ENCODE measurements at places on chromosomes 16 and 17.
A peak's percentile ranks its signal among the peaks of the same experiment; 100 is the strongest.

GRCh38 chr17:18925187-18925586, 26.8 kb upstream of the SLC5A10 start:
- no peak for DNase-seq

GRCh38 chr17:34066528-34066927, 188.6 kb upstream of the CCL2 start:
- no peak for DNase-seq

GRCh38 chr16:4660454-4661007, 32.8 kb upstream of the NUDT16L1 start:
- peak; percentile 50 for DNase-seq

- no peak for DNase-seq
Observed at GRCh38 chr16:29680180-29680598, 1.2 kb downstream of the QPRT start.

- peak; percentile 85 for DNase-seq
Observed at GRCh38 chr17:42517516-42517915, 18.5 kb upstream of the NAGLU start.

DNA sequence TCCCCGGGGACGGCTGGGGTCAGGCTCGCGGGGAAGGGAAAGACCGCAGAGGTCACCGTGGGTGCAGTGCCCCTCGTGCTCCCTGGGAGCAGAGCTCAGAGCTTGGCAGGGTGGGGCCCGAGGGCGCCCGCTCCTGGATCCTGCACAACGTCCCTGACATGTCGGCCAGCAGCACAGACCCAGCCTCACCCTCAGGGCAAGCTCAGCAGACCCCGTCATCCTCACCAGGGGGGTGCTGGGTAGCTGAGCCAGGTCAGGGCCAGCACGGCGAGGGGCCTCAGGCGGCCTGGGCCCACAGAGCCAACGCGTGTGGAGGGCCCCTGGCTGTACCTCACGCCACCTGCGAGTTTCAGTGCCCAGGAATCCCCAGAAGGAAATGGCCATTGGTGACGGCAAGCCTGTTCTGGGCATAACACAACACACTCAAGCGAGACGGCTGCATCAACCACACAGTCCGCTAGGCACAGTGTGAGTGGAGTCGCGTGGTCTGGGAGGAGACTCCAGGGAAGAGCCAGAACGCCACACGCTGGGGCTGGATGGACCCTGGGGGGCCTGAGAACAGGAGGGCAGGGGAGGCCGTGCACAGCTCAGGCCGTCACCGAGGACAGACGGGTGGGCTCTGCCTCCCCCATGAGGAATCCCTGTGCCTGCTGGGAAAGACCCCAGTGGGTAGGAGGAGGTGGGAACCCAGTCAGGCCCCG, 60.3 kb downstream of the ZNF778 start:
- no peak for DNase-seq

DNA sequence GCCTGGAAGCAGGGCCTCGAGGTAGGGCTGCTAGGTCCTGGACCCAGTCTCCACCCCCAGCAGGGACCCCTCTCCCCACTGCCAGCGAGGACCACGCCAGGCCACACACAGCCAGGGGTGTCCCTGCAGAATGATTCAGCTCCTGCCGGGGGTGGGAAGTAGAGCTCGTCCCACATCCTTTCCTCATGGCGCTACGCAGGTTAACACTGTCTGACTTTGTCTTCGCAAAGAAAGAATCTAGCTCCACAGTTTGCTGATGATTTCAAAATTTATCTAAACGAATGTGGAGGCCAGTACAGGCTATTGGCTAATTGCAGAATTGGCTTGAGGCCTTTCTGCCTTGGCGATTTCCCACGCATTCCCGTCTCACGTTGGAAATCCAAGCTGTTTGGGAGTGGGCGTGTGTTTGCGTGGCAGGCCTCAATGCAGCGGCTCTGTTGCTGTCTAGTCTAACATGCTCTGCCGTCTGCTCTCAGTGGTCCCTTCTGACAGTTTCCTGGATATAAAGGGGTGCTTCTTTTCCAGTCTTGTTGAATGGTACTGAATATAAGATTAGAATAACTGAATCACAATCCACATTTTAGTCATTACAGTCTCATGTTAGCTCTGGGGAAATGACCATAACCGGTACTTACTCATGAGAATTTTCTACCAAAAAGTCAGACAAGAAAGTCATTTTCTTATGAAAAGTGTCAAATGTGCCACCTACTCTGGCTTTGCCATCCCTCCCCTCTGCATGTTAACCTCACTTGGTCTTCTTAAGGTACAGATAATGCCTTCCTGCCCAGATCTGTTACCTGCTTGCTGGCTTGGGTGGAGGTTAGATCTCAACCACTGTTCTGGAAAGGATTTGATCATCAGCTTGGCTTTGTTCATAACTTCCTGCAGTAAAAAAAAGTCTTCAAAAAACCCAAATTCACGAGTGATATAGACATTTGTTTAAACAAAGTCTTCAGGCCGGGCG, 252.4 kb downstream of the NTN1 start:
- DNase-seq, result no peak

DNA sequence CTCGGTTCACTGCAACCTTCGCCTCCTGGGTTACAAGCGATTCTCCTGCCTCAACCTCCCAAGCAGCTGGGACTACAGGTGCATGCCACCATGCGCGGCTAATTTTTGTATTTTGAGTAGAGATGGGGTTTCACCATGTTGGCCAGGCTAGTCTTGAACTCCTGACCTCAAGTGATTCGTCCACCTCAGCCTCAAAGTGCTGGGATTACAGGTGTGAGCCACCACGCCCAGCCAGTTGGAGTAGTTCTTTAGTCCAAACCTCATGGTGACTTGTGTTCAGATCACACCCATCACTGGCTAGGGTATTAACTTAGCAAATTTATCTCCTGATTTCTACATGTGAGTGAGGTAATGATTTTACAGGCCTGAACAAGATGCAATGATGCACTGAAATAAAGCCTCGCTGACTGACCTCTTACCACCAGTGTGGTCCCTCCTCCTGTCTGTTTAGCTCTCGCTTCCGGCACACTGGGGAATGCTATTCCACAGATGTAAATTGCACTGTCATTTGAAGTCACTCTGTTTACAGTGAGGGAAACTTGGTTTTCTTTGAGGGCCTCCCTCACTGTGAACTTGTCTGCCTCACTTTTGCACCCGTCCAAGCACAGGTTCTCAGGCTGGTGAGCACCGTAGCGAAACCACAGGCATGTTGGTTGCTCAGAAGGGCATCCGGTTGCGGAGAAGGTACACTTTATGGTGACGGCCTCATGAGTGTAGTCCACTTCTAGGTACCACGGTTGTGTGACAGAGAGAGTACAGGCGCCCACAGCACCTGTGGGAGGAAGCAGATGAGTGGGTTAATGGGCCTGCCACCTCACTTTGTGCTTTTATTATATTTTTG, 5.5 kb downstream of the IGSF6 start:
- peak; percentile 63 for DNase-seq

- DNase-seq, result no peak
Observed at GRCh38 chr16:72824761-72825160, 223.2 kb downstream of the ZFHX3 start.

GRCh38 chr17:81488276-81488860, 24.2 kb downstream of the ACTG1 start:
- DNase-seq, result no peak

- DNase-seq, result no peak
Observed at GRCh38 chr17:57953705-57954396, 1.4 kb downstream of the CUEDC1 start.

DNA sequence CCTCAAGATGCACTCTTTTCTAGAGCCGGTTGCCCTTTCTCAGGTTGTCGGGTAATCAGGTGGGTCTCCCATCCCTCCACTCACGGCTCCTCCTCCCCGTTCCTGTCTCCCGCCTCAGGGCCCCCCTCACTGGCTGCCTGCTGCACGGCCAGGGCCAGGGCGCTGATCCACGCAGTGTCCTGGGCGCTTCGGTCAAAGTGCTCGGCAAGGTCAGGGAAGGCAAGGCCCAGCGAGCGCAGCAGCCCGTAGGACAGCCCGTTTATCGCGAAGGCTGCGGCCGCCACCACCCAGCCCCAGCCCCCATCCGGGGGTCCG, 753 bp downstream of the SLC16A11 start:
- no peak for DNase-seq

GRCh38 chr16:48383877-48384519, 1.2 kb downstream of the SIAH1 start:
- DNase-seq, result no peak

- no peak for DNase-seq
Observed at GRCh38 chr17:12812877-12813276, 23.6 kb downstream of the ARHGAP44 start.

GRCh38 chr17:40727447-40728231, 24.1 kb upstream of the KRT24 start:
- no peak for DNase-seq

DNA sequence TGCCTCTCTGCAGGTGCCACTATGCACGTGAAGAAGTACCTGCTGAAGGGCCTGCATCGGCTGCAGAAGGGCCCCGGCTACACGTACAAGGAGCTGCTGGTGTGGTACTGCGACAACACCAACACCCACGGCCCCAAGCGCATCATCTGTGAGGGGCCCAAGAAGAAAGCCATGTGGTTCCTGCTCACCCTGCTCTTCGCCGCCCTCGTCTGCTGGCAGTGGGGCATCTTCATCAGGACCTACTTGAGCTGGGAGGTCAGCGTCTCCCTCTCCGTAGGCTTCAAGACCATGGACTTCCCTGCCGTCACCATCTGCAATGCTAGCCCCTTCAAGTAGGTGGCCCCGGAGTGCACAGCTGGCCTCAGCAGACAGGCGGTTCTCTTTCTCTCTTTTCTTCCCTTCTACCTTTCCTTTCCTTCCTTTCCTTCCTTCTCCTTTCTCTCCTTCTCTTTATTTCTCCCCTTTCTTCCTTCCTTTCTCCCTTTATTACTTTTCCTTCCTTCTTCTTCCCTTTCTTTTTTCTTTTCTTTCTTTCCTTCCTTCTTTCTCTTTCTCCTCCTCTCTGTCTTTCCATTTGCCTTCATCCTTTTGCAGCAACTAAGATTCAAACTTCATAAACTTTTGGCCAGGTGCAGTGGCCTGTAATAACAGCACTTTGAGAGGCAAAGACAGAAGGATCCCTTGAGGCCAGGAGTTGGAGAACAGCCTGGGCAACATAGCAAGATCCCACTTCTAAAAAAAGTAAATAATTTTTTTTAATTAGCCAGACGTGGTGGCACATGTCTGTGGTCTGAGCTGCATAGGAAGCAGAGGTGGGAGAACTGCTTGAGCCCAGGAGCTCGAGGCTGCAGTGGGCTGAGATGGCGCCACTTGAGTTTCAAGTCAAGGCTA, 46.7 kb downstream of the SCNN1B start:
- DNase-seq, result no peak

DNA sequence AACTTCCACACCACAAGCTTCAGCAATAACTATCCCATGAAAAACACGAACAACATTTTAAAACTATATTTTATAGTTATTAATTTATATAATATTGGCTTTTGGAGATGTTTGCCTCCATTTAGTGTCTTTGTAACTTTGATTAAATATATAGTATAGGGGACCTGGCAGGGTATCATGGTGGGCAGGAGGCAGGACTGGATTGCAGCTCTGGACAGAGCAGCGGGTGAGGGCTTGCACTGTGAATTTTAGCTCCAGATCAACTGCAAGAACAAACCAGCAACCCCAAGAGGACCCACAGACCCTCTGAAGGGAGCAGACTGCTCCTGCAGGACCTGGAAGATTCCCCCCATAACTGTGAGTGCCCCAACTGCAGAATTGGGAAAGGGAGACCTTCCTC, 777.9 kb downstream of the KCNJ2 start:
- no peak for DNase-seq

GRCh38 chr16:30604316-30604947, 5.8 kb downstream of the ZNF689 start:
- no peak for DNase-seq

DNA sequence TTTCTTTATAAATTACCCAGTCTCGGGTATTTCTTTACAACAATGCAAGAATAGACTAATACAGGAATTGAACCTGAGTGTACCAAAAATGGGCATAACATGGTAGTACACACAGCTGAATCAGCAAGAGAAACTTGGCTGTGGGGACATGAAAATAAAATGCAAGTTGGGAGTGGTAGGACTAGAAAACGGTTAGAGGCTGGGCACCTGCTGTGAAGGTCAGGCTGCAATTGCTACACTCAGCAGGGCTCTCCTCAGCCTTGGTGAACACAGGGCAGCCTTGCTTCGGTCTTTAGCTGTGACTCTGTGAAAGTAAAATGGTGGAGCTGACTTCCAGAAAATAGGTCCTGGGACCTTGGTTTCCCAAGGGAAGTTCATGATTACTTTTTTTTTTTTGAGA, 45.6 kb downstream of the CNGB1 start:
- no peak for DNase-seq

GRCh38 chr16:28195859-28196258, 15.9 kb downstream of the XPO6 start:
- DNase-seq, result no peak

- DNase-seq, result no peak
Observed at GRCh38 chr17:8439681-8440080, 4.0 kb downstream of the NDEL1 start.
